ENCODE measurements at places on chromosomes 7 and 10. TPM values are rescaled to one million over a fixed set of nuclear protein-coding genes. Genes with fewer than 3 reads are reported as not detected.

The ARL5B gene
- polyA plus RNA-seq, result 9.1 TPM

DNA sequence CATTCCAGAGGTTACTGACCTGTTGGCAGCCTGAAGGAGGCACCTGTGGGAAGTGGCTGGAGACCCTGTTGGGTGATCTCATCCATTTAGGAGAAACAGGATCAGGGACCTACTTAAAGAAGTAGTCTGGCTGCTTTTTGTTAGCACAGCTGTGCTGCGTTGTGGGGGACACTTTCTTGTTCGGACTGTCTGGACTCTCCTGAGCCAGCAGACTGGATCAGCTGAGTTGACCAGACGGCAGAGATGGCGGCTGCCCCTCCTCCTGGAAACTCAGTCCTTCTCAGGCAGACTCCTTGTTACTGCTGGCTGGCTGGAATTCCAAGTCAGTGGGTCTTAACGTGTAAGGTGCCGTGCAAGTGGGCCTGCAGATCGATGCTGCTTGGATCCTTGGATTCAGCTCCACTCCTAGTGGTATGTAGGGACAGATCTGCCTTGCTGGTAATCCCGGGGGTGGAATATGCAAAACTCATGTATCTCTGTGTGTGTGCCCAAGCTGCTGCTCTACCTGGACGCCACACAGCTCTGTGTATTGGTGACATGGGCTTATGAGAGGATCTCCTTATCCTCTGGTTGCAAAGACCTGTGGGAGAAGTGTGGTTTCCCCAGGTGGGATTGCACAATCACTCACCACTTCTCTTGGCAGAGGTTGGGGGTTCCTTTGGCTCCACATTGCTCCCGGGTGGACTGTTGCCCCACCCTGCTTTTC is 87.3 kb downstream of the CCSER2 start:
- no peak for DNase-seq

DNA sequence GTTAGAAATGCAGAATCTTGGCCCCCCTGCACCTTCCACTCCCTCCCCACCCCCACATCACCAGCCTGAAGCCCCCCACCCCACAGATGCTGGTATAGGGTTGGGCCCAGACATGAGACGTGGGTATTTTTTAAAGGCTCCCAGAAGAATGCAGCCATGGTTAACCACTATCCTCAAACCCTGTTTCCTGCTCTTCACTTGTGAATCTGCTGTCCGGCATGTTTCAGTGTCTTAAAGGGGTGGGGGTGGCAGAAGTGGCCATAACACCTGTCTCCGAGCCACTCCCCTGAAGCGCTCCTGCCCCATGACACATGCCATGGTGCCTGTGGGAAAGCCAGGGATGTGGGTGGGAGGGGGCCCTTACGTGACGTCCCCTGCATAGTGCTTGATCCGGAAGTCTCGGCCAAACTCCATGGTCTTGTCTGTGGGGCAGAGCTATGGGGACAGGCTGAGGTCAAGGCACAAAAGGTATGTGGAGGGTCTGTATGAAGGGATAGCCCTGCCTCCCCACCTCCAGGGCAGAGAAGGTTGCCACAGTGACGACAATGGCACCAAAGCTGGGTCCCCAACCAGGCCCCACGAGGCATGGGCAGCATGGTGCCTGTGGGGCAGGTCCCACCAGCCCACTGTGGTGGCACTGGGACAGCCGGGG is 9.6 kb downstream of the MYO1G start:
- DNase-seq, result no peak

GRCh38 chr7:26103596-26103995 is 48.4 kb upstream of the NFE2L3 start:
- DNase-seq, result no peak

- DNase-seq, result no peak
These were observed 69.5 kb downstream of the STEAP1B start for GRCh38 chr7:22430457-22430856.

DNA sequence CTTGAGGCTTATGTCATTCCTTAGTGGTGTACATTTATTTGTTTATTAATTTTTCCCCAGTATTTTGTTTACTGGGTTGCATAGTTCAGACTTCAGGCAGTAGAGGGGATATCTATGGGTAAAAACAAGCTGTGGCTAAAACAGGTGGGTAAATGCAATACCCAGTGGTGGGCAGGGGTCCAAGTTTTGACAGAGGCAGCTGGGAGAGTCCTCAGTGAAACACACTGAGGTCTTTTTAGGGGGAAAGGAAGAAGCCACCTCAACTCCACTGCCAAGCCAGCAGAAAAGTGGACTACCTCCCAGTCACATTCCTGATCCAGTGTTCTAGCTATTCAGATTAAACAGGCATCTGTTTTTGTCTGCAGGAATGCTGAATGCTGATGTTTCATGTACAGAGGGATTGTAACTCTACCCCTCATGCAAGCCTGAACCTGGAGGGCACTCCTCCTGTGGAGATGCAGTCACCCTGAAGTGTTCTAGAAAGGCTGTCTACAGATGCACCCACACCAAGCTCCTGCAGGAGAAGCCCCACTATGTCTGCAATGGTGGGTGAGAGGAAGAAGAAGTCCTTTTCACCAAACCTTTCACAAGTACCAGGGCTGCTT is 757.8 kb downstream of the INHBA start:
- DNase-seq, result no peak

DNA sequence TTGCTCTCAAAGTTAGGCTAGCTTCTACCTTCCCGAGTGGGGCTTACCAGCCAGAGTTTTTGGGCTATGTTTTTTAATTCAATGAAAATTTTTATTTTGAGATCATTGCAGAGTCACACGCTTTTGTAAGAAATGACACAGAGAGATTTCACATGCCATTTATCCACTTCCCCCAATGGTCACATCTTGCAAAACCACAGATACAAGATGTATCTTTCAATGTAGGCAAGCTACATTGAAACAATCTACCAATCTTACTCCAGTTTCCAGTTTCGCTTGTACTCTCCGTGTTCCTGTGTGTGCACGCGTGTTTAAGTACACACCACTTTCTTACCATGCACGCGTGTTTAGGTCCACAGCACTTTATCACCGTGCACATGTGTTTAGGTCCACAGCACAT is 89.4 kb upstream of the LEP start:
- no peak for DNase-seq

- no peak for DNase-seq
These were observed 75.0 kb downstream of the PDGFA start for GRCh38 chr7:444606-445005.

DNA sequence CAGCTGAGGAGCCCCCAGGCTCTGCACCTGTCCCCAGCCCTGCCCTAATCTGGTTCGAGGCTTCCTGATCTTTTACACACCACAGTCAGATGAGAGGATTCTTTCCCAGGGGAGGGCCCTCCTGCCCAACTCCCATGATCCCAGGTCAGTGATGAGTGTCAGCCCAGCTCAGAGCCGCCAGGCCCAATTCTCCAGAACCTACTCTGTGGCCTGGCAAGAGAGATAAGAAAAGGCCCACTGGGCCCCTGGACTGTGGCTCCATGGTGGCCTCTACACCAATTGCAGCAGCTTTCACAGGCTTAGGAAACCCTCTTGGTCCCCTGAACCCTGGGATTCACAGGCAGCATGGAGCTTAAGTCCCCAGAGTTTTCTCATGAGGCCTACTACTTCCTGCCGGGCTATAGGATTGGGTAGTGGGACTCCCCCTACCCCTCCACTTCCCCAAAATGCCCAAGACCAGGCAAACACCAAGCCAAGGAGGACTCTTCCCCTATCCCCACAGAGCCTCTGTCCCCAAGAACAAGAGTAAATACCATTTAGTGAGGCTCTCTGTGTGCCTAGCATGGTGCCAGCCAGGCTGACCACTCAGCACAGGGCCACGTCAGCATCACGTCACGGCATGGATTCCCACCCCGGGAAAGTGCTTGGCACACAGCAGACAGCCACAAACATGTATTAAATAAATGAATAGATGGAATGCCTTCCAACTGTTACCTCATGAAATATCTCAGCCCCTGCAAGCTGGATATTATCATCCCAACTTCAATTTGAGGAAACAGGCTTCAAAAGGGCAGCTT is 100.0 kb downstream of the GRID1 start:
- no peak for DNase-seq

- DNase-seq, result no peak
These were observed 39.6 kb downstream of the ENTPD1 start for GRCh38 chr10:95795602-95796001.

GRCh38 chr10:16987206-16987621 is 142.4 kb downstream of the CUBN start:
- no peak for DNase-seq

- no peak for DNase-seq
These were observed 186.2 kb upstream of the FAM3C start for GRCh38 chr7:121582258-121582657.

DNA sequence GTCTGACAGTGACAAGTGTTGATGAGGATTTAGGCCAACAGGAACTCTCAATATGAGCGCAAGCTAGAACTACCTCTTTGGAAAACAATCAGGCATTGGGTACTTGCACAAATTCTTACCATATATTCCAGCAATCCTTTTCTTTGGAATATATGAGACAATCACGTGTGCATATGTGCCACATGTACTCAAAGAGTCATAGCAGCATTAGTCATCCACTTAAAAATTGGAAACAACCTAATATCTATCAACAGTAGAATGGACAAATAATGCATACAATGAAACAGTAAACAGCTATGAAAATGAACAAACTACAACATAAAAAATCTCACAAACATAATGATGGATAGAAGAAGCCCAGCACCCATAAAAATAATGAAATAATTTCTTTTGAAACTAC is 179.7 kb downstream of the GLI3 start:
- no peak for DNase-seq

DNA sequence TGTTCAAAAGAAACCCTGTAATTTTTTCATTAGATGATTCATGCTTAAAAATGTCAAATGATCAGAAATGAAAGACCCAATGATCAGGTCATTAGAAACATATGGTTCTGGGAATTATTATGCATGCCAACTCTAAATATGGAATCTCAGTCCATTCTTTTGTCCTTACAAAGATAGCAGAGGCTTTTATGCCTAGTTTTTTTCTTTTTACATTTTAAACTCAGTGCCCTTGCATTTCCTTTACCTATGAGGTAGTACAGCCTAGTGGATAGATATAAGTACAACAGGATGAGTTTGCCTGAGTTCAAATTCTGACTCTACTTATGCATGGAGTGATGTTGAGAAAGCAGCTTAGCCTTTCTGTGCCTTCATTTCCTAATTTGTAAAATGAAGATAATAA is 392.9 kb downstream of the SUGCT start:
- DNase-seq, result no peak

- no peak for DNase-seq
These were observed 71.4 kb downstream of the WDR37 start for GRCh38 chr10:1127629-1128028.

All from GM12878 (cell line).